Suprapubic skin (tissue), 4 donors: ENCODE measurements at places on chromosomes 2 and 18.

DNA sequence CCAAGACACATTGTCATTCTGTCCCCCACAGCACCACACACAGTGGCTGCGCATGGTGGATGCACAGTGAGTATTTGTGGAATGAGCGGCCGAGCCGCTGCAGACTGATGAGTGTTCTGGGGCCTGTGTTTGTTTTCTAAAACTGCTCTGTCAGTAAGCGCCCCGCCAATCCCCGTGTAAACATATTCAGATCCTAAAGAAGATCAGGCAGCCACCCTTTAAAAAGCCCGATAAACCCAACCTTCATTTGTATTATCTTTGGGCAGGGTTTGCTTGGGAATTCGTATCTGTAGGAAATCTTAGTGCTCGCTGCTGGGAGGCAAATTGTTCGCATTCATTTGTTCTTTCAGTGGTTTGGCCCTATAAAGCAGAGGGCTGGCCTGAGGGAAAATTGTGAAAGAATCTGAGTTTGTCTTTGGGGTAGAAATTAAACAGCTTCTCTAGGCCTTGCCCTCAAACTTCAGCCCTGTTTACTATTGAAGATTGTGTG lies 68.6 kb downstream of the TGOLN2 start:
- no peak for DNase-seq

DNA sequence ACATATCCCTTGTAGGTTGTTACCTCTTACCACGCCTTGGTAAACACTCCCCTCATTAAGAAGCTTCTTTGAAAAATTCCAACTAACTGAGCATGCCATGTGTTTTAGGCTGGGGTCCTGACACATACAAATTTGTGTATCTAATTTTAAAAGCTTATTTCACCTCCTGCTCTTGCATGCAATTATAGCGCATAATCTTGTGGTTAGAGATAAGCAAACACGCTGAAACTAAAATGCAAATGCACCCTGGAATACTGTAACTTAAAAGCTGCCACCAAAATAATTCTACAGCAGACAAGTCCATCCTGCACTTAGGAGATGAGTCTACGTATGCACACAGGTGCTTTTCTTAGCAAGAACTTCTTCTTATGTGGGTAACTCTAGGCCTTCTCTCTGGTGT lies 990.2 kb downstream of the TSN start:
- DNase-seq, result no peak

DNA sequence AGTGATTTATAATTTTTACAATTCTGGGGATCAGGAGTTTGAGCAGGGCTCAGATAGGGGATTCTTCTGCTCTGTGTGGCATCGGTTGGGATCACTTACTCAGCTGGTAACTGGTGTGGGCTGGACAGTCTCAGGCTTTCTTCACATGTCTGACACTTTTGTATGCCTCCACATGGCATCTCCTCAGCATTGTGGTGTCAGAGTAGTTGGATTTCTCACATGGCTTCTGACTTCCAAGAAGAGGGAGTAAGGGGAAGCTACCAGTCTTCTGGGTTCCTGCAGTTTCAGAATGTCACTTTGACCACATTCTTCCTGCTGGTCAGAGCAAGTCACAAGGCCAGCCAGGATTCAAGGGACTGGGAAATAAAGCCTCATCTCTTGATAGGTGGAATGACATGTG lies 55.6 kb downstream of the NCOA1 start:
- no peak for DNase-seq

GRCh38 chr2:5367321-5367720 lies 324.9 kb upstream of the SOX11 start:
- no peak for DNase-seq

- no peak for DNase-seq
Observed at GRCh38 chr2:230778350-230779063, 65.9 kb downstream of the CAB39 start.

- no peak for DNase-seq
Observed at GRCh38 chr2:15776629-15776919, 163.8 kb upstream of the MYCN start.

DNA sequence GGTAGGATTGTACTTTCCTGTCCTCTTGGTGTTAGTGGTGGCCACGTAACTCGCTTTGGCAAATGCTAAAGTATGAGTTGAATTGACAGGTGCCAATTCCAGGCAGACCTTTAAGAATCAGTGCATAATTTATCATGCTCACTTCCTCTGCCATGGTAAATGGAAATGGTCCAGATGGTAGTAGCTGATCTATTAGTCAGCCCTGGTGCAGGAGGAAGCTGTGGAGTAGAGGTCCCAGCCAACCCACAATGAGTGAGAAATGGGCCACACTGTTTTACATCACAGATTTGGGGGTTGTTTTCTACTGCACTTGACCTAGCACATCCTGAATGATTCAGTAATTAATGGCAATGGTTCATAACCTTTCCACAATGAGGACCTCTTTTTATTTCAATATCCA lies 104.4 kb downstream of the RGPD3 start:
- no peak for DNase-seq

GRCh38 chr2:9378433-9379390 lies 44.6 kb downstream of the ITGB1BP1 start:
- peak; percentile 86 for DNase-seq

GRCh38 chr2:163563336-163563735 lies 172.5 kb downstream of the FIGN start:
- no peak for DNase-seq

DNA sequence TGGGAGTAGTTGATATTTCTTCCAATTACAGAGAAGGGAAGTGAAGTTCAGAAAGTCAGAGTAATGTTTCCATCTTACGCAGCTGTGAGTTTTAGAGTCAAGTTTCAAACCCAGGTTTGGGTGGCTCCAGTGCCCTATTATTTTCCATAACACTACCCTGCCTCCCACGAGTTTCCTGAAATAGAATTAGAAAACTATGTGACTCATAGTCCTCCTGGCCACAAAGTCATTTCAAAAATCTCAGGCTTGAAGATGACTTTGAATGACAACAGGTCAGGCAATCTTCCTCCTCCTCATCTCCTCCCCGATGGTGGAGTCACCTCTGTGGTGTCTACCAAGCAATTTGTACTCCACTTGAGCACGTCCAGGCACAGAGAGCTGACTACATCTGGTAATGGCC lies 212.3 kb upstream of the TRIB2 start:
- DNase-seq, result no peak

DNA sequence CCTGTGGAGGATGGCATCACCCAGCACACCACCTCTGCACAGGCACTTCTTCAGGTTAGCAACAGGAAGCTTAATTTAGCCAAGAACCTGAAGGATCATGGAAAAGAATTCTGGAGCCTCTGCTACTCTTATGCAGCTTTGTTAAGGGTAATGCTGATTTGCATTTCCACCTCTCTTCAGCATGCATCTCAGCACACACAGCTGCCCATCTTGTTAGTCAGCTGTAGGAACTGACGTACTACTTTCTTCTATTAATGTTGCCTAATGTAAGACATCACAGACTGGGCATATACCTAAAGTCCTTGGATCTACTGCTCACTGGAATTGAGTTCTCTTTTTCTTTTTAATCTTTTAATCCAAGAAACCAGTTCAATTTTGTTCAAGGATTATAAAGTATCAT lies 181.0 kb downstream of the SPP2 start:
- DNase-seq, result no peak

GRCh38 chr2:175792881-175793280 lies 209.2 kb downstream of the LNPK start:
- no peak for DNase-seq

DNA sequence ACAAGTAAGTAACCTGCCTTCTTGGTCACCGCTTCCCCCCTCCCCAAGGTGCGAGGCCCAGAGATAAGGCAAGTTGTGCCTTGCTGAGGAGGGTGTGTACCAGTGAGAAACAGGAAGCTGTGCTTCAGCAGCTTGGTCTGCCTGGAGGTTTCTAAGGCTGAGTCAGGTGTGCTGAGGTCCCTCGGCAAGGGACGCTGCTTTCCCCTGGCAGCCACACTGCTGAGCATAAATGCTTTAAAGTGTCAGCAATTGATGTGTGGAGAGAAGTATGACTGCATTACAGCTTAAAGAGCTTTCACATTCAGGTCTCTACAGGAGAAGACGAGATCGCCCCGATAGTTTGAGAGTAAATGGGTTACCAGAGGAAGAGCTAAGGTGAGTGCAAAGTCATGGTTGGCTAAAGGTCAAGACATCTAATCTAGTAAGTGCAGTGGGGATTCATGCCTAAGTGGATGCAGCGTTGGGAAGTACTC lies 86.9 kb downstream of the LIMS1 start:
- DNase-seq, result no peak

- no peak for DNase-seq
Observed at GRCh38 chr18:51621113-51621863, 423.8 kb upstream of the MEX3C start.

DNA sequence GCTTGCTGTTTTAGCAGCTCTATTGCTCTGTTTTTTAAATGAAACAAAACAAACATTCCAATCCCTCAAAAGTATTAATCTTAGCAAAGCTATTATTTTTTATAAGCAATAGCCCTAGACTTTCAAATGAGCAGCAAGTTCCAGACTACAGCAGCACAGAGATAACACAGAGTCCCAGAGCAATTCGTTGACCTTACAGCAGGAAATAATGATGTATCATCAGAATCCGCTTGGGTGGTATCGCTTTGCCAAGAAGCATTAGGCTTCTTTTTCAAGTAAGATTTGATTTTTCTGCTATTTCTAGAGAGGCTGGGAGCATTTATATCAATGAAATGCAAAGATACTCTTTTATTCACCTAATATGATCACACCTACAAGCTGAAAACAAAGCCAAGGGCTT lies 209.7 kb downstream of the DLGAP1 start:
- no peak for DNase-seq

DNA sequence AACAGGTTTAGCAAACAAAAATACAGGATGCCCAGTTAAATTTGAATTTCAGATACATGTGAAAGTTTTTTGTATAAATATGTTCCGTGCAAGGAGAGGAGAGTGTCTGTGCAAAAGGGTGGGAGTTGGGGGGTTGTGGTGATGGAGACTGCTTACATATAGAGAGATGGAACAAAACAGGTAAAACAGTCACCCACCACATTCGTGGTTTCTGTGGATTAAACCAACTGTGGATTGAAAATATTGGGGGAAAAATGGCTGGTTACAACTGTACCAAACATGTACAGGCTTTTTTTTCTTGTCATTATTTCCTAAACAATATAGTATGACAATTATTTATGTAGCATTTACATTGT lies 245.7 kb downstream of the TNS1 start:
- no peak for DNase-seq

- DNase-seq, result no peak
Observed at GRCh38 chr2:236156860-236157194, 11.4 kb downstream of the GBX2 start.

GRCh38 chr2:140295767-140296166 lies 1515.6 kb upstream of the NXPH2 start:
- no peak for DNase-seq

- no peak for DNase-seq
Observed at GRCh38 chr2:23158306-23158705, 226.7 kb upstream of the KLHL29 start.

GRCh38 chr2:177763531-177764265 lies 308.9 kb downstream of the PDE11A start:
- peak; percentile 85 for DNase-seq

- no peak for DNase-seq
Observed at GRCh38 chr2:36785179-36785795, 88.8 kb downstream of the VIT start.
